Fibroblast of skin of left biceps (primary cell): ENCODE measurements at places on chromosomes 5 and 9.

GRCh38 chr9:123561046-123561445, 205.0 kb downstream of the CRB2 start:
- DNase-seq: no peak

GRCh38 chr5:86686046-86686445, 68.3 kb downstream of the COX7C start:
- no peak for DNase-seq

DNA sequence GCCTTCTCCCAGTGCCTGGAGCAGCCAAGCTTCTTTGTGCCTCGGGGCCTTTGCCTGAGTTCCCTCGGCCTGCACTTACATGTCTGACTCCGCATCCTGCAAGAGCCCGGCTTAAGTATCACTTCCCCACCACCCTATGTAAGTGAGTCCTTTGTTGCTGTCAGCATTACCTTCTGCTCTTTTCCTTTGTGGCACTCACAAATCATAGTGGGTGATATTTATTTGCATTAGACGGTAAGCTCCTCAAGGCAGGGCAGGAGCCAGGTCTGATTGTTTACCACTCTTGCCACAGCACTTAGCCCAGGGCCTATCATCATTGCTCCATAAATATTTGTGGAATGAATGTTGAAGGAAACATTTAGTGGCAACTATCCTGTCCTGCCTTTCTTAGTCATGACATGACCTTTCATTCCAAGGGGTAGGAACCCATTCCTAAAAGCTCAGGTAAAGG, 4.8 kb downstream of the GM2A start:
- DNase-seq: no peak

DNA sequence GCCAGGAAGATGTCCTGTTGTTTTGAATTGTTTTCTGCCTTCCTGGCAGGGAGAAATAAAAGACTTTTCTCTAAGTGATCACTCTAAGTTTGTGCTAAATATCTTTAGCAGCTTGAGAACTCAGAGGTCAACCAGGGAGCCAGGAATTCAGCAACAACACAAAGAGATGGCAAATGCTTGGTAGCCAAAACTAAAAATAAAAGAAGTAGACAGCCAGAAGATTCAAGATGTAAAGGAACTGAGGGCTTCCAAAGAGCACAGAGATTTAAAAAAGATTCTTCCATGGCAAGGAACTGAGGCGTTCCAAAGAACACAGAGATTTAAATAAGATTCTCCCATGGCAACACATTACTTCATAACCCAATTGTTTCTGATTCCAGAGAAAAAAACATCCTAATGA, 9.6 kb downstream of the DNAH5 start:
- DNase-seq: no peak

- no peak for DNase-seq
These were observed 319.8 kb upstream of the TRPM3 start for GRCh38 chr9:71441266-71441665.

- DNase-seq: no peak
These were observed 125.4 kb upstream of the ACOT12 start for GRCh38 chr5:81519217-81519905.

DNA sequence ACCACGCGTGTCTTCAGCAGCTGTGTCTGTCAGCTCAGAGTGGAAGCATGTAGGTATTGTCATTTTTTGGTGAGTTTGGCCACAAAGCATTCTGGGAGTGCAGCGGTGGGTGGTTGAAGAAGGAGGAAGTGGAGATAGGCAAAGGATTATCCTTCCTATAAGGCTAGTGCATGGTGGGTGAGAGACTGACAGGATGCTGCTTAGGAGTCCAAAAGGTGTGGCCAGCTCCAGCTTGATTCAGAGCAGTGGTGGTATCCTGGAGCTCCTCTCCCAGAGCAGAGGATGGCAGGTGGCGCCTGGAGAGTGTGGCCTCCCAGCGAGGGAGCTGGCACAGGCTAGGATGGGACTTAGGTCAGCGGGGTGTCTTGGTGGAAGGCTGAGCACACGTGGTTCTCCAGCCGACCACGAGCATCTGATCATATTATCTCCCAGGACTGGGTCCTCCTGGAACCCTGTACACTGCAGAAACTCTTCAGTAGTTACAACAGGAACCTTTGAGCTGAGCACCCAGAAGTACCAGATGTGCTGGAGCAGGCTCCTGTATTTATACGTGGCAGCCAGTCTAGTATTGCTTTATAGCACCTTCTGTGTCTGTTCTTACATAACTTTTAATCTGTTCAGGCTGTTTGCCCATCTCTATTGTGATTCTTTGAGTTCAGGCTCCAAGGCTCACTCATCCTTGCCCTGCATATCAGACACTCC, 29.6 kb downstream of the MAML1 start:
- peak; percentile 26 for DNase-seq

GRCh38 chr9:135962696-135963307, 1.6 kb upstream of the UBAC1 start:
- DNase-seq: no peak

DNA sequence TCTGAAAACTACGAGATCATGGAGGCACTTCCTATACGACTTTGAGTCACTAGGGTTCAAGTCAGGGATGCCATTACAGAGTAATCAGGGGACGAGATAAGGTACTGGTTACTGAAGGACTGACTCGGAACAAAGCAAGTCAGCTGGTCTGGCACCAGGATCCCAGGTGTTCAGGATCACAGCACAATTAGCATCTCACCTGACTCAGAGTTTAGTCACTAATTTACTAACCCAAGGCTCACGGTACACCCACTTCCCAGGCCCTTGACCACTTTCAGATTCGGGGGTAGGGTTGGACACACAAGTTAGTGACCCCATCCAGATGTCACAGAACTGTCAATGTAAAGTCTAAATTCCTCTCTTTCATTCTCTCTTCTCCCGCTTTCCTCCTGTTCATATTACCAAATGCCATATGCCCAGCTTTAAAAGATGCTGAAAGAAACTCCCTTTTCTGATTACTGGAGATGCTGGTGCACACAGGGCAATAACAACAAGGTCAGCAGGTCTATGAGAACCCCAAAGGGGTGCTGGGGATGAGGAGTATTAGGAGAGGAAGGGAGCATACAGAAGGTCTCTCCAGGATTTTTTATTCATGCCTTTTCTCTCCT, 657.8 kb downstream of the TLE1 start:
- no peak for DNase-seq

GRCh38 chr9:121483049-121483448, 16.6 kb downstream of the GGTA1 start:
- no peak for DNase-seq

DNA sequence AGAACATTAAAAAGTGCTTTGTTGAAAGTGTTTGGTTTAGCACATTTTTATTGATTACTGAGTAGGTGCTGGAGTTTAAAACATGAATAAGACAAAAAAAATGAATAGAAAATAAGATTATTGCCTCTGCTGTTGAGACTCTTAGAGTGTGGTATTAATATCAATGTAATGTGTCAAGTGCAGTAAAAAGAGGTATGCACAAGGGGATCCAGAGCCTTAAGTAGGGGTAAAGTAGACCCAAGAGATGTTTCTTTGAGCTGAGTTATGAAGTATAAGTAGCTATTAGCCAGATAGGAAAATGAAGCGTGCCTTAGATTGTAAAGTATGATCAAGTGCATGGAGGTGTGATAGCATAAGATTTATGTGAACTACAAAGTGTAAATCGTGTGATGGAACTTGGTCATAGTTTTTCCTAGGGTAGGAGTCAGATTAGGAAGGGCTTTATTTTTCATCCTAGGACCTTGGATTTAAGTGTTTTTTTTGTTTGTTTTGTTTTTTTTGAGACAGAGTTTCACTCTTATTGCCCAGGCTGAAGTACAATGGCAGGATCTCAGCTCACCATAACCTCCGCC, 45.2 kb downstream of the NSD1 start:
- no peak for DNase-seq

GRCh38 chr5:179314606-179315355, 30.5 kb downstream of the ADAMTS2 start:
- DNase-seq: no peak

DNA sequence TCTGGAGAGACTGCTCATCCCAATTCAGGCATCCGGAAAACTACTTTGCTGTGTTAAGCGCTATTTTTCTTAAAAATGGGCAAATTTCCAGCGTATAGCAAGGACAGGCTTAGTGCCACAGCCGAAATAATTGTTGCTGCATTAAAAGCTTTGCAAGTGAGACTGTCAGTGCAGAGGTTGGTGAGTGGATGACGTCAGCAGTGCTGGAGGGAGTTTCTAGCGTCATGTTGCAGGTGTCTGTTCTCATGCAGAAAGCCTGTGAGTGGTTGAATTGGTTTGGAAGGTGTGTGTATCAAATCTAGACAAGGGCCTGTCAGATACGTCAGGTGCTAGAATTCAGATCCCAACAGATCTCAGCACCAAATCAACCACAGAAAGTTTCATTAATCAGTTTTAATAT, 204.4 kb downstream of the TRIO start:
- DNase-seq: no peak

GRCh38 chr5:83720836-83721537, at the start of gene HAPLN1:
Gene HAPLN1, minus strand, starts transcription at chr5:83720855. Its CDS starts 47,332 bp downstream, at chr5:83673523.
- DNase-seq: no peak

DNA sequence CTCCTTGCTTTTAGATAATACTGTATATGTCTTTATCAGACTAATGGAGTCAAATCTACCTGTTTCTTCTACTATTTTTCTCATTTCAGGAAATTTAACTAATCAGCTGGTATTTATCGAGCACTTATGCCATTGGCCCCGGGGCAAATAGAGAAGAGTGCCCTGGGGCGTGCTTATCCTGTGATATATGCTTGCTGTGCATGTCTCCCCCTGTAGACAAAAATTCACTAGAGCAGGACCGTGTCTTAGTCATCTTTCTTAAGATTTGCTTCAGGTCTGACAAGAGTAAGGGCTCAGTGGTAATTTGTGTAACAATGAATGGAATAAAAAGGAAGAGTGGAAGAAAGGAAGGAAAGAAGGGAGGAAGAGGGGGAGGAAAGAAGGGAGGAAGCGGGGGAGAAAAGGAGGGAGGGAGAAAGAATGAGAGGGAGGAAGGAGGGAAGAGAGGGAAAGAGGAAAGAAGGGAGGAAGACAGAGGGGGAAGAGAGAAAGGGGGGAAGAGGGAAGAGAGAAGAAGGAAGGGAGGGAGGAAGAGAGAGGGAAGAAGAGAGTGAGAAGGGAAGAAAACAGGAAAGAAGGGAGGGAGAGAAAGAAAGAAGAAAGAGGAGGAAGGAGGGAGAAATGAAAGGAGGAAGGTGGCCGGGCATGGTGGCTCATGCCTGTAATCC, 295.7 kb upstream of the PANK3 start:
- no peak for DNase-seq

DNA sequence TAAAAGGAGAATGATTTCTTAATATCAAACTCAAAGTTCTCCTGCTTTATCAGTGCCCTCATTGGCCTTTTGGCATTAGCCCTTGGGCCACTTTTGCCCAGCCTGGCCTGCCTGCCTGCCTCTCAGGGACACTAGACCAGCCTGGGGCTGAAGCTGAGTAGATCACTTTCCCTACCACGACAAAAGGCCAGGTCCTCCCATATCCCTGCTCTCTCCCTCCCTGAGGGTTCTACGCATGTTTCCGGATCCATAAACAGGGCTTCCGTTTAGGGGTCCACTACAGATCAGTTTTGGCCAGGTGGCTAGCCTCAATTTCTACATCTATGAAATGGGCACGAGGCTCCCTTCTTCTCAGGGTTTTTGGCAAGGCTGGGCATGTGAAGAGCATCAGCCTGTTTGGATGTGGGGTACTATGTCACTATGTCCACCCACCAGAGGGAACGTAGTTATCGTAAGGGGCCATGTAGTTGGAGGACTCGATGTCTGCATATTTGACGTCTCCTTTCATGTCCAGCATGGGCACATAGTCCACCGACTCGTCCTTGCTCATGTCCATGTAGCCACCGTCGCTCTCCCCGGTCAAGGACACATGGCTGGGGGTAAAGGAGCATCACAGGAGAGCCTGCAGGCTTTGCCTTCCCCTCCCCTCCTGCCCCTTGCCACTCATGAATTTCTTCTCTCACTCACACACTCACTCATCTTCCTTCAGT, 34.0 kb downstream of the PDGFRB start:
- DNase-seq: no peak

DNA sequence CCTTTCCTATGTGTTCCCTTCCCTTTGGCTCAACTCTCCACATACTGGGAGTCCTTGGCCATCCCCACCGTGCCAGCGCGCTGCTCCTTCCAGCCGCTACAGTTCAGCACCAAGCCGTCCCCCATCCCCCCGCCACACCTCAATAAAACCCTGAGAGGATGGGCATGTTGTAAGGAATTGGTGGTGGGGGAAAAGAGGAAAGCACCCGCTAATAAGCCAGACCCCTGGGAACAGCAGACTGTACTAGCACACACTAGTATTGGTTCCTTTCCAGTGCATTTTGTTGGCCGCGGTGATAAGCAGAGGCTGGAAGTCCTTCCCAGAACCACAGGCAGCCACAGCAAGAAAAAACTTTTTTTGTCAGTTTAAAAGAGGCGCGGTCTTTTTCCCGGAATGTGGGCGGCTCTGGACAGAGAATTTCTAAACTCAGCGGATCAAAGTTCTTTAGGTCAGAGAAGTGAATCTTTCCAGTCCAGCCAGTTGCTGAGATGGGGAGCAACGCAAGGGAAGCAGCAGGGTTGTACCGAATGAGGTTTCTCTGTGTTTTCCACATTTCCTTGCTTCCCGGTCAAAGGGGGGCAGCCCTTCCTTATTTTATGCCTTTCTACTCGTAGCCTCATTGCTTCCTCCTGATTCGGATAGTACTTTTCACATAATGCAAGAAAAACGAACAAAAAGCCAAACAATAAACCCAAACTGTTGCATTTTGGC, 2.1 kb downstream of the CHSY3 start:
- peak; percentile 17 for DNase-seq

- DNase-seq: no peak
These were observed 314.0 kb downstream of the NDUFS4 start for GRCh38 chr5:53874409-53874808.
